Retinal pigment epithelial cell (primary cell): ENCODE measurements at places on chromosomes 16 and 17.

DNA sequence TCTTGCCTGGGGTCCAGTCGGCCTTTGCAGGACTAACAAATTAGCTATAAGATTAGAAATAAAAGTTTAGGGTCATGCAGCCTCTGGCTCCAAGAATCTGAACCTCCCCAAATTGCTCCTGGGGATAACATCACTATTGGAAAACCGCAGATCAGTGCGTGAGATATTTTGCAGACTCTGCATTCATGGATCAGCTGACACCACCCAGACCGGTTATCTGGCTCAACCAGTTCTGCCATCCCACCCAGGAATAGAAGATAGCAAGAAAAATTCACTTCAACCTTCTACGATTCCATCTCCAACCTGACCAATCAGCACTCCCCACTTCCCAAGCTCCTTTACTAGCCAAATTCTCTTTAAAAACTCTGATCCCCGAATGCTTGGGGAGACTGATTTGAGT is 4.3 kb upstream of the PGS1 start:
- no peak for DNase-seq

- no peak for DNase-seq
Measured at GRCh38 chr17:58710948-58711552, 18.6 kb downstream of the RAD51C start.

DNA sequence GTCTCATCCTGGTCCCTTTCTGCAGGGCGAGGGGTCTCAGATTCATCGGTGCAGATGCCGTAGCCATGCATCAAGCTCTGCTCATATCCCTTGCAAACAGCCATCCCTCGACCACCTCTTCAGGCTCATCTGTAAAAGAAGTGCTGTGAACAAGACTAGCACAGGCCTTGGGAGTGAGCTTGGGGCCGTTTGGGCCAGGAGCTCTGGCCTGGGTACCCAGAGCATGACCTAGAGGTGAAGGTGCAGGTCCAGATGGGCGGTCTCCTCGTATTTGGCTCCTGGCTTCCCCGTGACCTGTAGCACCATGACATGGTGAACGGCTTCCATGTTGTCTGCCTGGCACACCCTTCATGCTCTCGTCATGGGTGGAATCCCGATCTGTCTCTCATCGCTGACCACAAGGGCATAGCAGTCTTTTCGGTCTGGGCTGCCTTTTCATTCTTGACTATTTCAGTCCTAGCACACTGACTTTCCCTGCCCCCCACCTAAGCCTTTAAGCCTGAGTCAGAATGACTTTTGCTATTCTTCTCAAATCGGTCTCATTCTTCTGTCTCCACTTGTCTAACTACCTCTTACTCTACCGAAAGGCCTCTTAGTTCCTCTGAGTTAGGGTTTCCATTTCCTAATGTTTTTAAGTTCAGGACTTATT is 216.0 kb downstream of the FOXL1 start:
- DNase-seq, result no peak

DNA sequence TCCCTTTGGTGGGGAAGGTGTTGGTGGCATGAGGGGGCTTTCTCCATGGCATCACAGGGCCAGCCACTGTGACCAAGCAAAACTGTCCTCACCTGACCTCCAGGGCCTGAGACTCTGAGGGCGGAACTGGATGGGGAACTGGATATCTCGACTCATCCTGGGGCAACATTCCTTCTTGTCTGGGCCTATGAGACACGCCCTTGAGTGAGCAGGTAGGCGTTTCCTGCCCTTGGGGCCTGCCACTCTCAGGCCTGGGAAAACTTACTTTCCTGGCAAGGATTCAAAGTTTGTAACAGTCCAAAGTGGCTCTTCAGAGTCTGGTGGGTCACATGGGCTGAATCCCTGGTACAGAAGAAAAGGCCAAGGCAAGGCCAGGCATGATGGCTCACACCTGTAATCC is 9.6 kb downstream of the MT1X start:
- DNase-seq, result peak; percentile 41

- no peak for DNase-seq
Measured at GRCh38 chr16:67537270-67537635, 8.6 kb downstream of the RIPOR1 start.

DNA sequence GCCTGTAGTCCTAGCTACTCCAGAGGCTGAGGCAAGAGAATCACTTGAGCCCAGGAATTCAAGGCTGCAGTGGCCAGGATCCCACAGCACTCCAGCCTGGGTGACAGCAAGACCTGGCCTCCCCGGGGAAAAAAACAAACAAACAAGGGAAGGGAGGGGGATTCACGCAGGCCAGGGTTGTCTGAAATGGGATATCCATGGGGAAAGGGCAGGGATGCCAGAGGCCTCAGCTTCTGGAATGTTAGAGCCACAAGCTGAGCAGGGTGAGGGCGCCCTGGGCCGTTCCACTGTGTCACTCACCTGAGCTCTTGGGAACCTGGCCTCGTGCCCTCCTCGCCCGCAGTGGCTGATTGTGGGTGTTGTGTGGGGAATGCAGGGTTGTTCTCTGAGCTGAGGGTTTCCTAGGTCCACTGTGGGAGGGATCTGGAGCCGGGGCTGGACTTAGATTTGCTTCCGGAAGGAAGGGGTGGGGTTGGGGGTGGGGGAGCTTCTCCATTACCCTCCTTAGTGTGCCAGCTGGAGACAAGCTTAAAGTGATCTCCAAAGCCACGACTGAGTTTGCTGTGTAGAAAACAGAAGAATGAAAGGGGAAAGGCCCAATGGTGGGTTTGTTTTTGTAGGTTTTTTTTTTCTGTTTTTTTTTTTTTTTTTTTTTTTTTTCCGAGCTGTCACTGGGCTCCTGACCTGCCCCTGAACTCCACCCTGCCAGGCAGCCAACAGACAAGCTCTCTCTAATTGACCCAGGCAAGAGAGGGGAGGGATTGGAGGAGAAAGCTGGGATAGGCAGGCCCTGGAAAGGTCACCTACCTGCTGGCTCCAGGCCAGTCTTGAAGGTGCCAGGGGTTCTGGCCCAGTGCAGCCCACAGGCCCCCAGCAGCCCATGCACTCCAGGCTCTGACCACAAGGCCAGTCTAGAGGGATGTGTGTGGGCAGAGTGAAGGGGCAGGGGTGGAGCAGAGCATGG is at the start of gene SULT1A1:
Gene SULT1A1, minus strand, starts transcription at position 414 of the 964 bp plus-strand sequence. CDS start 1,189 bp downstream, outside the sequence.
- DNase-seq, result no peak
